T-cell (primary cell): ENCODE measurements at places on chromosomes 7 and 10.

GRCh38 chr10:100625816-100626215 lies 90.1 kb downstream of the HIF1AN start:
- no peak for DNase-seq

- DNase-seq, result no peak
Observed at GRCh38 chr7:80977751-80978150, 58.9 kb upstream of the SEMA3C start.

DNA sequence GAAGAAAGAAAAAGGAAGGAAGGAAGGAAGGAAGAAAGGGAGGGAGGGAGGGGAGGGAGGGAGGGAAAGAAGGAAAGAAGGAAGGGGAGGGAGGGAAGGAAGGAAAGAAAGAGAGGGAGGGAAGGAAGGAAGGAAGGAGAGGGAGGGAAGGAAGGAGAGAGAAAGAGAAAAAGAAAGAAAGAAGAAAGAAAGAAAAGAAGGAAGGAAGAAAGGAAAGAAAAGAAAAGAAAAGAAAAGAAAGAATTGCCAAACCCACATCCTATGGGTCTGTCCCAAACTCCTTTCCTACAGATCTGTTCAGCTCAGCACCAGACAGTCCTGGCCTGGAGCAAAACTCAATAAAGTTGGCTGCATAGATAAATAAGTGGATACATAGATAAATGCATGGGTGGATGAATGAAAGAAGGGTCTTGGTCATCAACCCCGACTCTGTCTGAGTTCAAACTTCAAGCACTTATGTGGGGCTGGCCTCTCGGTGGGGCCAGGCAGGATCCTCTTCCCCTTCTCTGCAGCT lies 17.2 kb upstream of the TLX1 start:
- no peak for DNase-seq

DNA sequence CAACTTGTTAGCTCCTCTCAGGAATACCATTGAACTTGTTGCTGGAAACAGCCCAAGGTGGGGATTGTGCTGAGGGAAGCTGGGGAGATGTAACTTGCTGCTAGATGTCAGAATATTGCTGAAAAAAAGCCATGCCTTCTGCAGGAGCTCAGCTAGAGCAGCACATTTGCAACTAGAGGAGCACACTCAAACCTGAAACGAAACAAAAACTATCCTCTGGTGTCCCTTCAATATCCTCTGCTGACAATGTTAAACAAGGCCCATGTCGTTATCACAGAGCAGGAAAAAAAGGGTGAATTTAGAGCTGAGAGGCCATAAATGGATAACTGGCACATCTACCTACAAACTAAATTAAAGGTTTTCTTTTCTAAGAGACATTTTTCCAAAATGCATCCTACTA lies 53.7 kb upstream of the MACC1 start:
- DNase-seq, result no peak

DNA sequence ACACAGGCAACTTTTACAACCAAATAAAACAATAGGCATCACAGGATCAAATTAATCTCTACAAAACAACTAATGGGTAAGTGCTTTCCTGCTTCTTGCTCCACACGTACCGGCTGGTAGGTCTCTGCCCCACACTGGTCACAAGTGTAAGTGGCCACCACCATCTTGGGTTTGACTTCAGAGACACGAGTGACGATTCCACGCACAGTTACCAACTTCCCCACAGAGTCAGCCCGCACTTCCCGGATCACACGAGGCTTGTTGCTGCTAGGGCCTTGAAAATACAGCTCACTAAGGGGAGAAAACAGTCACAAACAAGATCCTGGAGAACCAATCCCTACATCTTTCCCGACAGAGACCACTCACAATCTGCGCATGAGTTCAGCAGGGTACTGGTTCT lies 2.3 kb downstream of the MCM7 start:
- DNase-seq, result no peak

- DNase-seq, result no peak
Observed at GRCh38 chr7:77258014-77258413, 58.4 kb upstream of the FGL2 start.

- DNase-seq, result no peak
Observed at GRCh38 chr10:12628964-12629766, 279.8 kb downstream of the CAMK1D start.

DNA sequence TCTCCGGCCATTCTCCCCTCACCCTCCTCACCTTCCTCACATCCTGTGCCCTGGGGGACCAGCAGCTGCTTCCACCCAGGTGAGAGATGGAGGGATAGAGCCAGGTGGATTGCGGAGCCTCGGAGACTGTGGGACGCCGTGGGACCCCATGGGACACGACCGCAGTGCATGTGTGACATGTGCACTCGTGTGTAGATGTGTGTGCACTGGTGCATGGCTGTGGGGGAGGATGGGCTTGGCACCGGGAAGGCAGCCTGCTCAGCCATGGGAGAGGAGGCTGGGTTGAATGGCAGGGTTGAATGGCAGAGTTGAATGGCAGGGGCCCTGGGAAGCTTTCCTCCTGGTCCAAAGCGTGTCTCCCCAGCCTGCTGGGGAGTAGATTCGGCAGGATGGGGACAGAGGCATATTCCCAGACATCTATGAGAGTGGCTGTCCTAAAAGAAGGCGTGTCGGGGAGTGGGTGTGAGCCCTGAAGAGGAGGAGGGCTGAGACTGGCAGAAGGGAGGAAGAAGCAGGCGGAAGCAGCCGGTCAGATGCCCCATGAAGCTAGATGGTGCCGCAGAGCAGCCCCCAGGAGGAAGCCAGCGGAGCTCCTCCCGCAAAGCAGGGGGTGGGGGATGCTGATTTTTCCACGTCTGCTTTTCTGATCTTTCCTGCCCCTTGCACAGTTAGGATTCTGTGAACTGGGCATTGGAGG lies 815 bp downstream of the GIMAP8 start:
- peak; percentile 53 for DNase-seq

- DNase-seq, result no peak
Observed at GRCh38 chr7:36747280-36748016, 23.2 kb upstream of the AOAH start.

DNA sequence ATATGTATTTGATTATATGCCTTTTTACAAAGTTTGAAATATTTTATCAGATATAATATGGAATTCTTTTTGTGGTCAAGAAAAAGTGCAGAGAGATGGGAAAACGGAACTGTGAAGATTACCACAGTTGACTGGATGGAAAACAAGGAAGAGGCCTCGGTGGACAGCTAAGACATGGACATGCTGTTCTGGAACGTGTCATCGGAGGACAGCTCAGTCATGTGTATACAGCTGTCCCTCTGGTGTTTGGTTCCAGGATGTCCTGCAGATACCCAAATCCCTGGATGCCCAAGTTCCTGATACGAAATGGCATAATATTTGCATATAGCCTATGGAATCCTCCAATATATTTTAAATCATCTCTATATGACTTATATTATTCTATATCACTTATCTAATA lies 49.4 kb downstream of the TRIL start:
- DNase-seq, result no peak

DNA sequence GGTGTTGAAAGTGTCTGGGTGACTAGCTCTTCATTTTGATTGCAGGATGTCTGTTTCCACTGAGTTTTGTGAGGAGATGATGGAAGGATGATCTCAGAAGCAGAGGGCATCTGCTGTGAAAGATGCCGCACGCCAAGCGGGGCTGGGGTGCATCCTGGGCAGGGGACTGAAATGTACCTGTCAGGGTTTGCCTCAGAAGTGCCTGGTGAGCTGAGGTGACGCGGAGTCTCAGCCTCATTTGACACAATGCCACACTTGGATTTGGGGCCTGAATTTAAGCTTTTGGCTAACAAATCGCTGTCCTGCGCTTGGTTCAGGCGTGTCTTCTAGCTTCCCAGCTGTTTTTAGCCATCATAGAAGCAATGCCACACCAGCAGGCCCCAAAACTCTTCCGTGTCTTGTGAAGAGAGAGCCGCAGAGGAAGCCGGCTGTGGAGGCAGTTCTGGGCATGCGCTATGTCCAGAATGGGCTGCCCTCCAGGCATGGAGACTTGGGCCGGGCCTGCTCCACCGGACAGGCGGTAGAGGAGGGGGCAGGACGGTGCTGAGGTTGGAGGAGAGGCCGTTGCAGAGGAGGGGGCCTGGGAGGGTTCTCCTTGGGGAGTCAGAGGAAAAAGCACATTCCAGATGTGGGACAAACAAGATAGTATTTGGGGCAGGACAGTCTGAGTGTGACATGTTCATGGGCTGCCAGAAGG lies 31.2 kb downstream of the WDR86 start:
- DNase-seq, result no peak

DNA sequence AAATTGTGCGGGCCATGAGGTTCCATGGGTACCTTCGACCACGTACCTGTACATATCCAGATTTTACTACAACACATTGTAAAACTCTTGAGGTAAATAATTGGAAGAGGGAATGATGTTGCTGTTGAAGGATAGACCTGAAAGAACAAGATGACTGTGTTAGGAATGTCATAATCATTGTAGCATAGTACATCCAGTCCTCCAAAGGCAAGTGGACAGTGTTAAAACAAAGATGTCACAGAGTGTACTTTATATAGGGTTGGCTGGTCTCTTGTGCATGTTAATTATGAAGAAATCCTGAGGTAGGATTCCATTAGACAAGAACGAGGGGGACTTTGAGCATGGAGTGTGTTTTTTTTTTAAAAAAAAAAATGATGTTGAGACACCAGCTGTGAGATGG lies 30.4 kb downstream of the VWC2 start:
- no peak for DNase-seq

DNA sequence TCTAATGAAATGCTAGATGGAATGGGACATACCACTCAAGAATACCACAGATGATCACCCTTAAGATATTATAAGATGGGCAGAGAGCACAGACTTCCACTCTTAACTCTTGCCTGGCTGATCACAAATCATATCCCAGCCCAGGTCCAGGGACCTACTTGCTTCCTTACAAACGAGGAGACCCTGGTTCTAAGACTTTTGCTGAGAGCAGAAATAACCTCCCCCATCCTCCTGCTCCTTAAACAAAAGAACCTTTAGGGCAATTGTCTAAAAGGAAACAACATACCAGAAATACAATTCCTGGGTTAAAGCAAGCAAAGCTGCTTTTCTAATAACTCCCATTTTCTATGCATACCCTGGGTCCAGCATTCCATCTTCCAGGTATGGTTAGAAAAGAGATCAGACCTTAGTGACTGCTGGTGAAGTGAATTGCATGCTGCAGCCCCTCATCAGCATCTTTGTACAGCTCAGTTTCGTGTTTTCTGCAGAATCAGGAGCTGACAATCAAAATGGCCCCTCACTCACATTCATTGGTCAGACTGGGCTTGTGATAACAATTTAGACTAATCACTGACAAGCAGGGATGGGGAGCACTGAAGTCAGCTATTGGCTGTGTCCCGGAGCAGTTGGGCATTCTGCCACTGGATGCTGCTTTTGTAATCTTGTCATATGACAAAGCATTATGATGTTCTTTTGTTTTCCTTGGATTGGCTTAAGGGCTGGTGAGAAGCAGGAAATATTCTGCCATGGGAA lies 14.6 kb downstream of the IFIT3 start:
- DNase-seq, result no peak

GRCh38 chr10:3750006-3750816 lies 34.8 kb downstream of the KLF6 start:
- no peak for DNase-seq

DNA sequence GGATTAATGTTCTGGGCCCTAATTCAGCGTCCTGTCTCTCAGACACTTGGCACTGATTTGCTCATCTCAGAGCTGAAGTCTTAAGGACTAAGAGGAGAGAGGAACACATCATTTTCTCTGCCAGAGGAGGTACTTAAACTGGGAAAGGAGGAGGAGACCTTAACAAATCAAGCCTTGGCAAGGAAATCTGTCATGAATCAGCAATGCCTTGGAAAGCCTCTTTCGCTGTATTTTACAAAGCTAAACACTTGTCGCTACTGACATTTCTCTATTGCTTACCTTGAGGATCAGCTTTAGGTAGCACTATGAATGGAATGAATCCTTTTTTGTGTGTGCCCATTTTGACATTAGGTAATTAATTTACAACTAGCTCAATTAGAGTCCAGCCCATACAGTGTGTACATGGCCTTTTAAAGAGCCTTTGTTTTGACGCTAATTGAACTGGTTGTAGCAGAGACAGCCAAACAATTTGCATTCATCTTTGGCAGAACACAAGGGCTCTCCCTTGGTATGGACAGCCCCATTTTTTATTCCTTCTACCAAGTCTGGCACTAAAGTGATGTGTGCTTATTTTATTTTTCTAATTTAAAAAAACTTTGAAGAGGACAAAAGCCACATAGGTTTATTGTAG lies 37.4 kb downstream of the AUTS2 start:
- DNase-seq, result no peak

DNA sequence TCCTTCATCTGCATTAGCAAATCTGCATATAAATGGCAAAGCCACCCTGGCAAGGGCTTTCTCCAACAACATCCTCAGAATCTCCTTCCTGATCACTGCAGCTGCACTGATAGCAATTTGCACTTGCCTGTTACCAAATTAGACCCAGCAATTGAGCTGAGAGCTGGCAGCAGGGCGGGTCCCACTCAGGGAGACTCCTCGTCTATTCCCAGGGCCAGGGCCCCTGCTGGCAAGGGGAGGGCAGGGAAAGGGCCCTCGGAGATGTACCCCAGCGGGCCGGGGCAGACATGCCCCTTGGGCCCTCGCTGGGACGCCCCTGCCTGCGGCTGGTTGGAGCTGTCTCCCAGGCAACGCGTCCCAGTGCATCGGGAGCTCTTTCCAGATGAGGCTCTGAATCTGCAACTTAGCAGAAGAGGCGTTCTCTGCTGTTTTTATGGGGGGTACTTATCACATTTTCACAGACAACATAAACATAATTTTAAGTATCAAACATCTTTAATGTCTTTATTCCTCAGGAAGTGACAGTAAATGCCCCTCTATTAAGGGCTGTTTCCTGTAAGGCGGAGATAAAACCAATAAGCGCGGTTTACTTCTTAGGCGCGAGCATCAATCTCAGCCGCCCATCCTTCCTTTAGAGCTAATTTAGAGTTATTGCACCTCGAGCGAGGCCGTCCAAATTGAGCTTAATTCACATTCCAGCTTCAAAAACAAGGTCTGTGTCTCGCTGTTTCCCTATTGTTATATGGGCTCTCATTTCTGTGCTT lies 249.0 kb upstream of the PPP2R2D start:
- DNase-seq, result no peak

GRCh38 chr7:28078036-28078901 lies 102.3 kb downstream of the JAZF1 start:
- DNase-seq, result no peak

DNA sequence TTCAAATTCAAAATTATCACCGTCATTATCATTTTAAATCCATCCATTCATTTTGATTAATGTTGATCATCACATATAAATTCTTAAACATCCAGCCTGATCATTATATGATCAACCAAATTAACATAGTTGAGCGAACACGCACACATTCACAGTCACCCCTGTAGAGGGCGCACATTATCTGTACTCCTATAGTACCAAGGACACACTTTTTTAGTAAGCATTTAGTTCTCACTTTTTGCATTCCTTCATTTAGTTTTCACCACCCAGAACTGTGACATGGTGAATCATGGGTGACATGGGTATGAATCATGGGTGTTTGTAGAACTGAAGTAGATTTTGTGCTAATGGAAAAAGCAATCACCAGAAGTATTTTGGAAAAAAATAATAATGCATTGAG lies 26.0 kb upstream of the ZNF735 start:
- no peak for DNase-seq

GRCh38 chr7:25765110-25765655 lies 386.8 kb upstream of the NFE2L3 start:
- no peak for DNase-seq

- DNase-seq, result no peak
Observed at GRCh38 chr7:139718859-139719258, 58.9 kb downstream of the HIPK2 start.

GRCh38 chr10:1526436-1527055 lies 210.8 kb downstream of the ADARB2 start:
- DNase-seq, result no peak

- DNase-seq, result no peak
Observed at GRCh38 chr7:55066938-55067337, 48.1 kb downstream of the EGFR start.
